ENCODE measurements at places on chromosomes 6 and 20. TPM values are rescaled to one million over a fixed set of nuclear protein-coding genes. Genes with fewer than 3 reads are reported as not detected.

- DNase-seq: no peak
Measured at GRCh38 chr6:16442031-16442430, 203.6 kb downstream of the GMPR start.

GRCh38 chr6:5286780-5287179 lies 25.5 kb downstream of the FARS2 start:
- DNase-seq: no peak

GRCh38 chr20:40397467-40397866 lies 291.6 kb downstream of the MAFB start:
- DNase-seq: no peak

- no peak for DNase-seq
Measured at GRCh38 chr6:36052097-36052496, 24.5 kb downstream of the MAPK14 start.

- DNase-seq: peak; percentile 45
Measured at GRCh38 chr20:59645761-59646171, 41.4 kb downstream of the PHACTR3 start.

The PHF10 gene
- 55.7 TPM for total RNA-seq

Data from SJCRH30 (cell line).